ENCODE measurements at places on chromosomes 3 and 15. TPM values are rescaled to one million over a fixed set of nuclear protein-coding genes. Genes with fewer than 3 reads are reported as not detected.

The GABRG3 gene
- not detected for polyA plus RNA-seq

The MORC1 gene
- not detected for polyA plus RNA-seq

The ARGFX gene
- polyA plus RNA-seq, result not detected

The SEMA3G gene
- polyA plus RNA-seq, result 0.10 TPM

The RASGRF1 gene
- 0.10 TPM for polyA plus RNA-seq

The MYZAP gene
- 0.07 TPM for polyA plus RNA-seq

The GOLGA6L7 gene
- not detected for polyA plus RNA-seq

The LMLN gene
- polyA plus RNA-seq, result 10.8 TPM

The TRANK1 gene
- 0.16 TPM for polyA plus RNA-seq

The ABHD17C gene
- 9.2 TPM for polyA plus RNA-seq

The GABRB3 gene
- polyA plus RNA-seq, result 0.10 TPM

The LRRC31 gene
- polyA plus RNA-seq, result not detected

The DHX36 gene
- 22.8 TPM for polyA plus RNA-seq

The TIGIT gene
- not detected for polyA plus RNA-seq

The CPB1 gene
- not detected for polyA plus RNA-seq

The SLC15A2 gene
- polyA plus RNA-seq, result 0.10 TPM

Measured in SK-N-SH (cell line).